ENCODE measurements at places on chromosomes 16 and 17. TPM values are rescaled to one million over a fixed set of nuclear protein-coding genes. Genes with fewer than 3 reads are reported as not detected.

- no peaks in the 10 kb centered on the region for H3K27me3 ChIP-seq
- H3K4me3 ChIP-seq = no peak overlapping the region
- H3K27ac ChIP-seq = peak overlapping the region; percentile 22
- peaks cover 30% of the 10 kb centered on the region for H3K4me1 ChIP-seq
- DNase-seq = no peak
- H3K36me3 ChIP-seq = no peaks in the 10 kb centered on the region
Measured at GRCh38 chr17:8776881-8777280, 18.5 kb upstream of the SPDYE4 start.

MYH3 gene
- total RNA-seq = 7.1 TPM

DNA sequence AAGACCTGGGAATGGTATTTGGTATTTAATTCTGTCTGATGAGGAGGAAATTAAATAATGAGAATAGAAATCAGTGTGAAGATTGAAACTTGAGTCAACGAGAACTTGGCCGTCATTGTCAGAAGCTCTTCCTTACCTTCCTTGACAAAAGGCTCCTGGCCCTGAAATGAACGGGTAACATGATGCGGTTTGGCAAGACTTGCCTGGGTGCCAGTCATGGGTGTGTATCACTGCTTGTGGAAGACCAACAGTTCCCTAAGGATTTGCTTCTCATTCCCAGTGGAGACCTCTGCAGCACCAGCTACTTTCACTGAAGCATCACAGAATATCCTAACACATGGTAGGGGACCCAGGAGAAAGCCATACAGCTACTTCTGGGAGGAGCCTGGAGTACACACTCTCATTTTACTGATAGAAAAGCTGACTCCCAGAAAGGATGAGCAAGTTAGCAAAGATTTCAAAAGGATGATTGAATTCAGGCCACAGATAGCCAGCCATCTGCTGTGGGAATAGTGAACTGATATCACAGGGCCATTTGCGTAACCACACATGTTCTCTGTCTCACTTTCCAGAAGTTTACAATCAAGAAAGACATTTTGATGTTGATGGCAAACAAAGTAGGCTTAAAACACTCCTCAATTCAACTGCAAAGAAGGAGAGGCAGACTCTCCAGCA lies 258.1 kb upstream of the SALL1 start:
- H3K4me3 ChIP-seq = no peak overlapping the region
- no peaks in the 10 kb centered on the region for H3K4me1 ChIP-seq
- H3K27me3 ChIP-seq = no peaks in the 10 kb centered on the region
- no peak for DNase-seq
- no peaks in the 10 kb centered on the region for H3K36me3 ChIP-seq

TERB1 gene
- total RNA-seq = not detected

- DNase-seq = no peak
- H3K27ac ChIP-seq = no peak overlapping the region
- H3K4me1 ChIP-seq = peaks cover 5% of the 10 kb centered on the region
- H3K36me3 ChIP-seq = peaks cover 3% of the 10 kb centered on the region
- no peaks in the 10 kb centered on the region for H3K27me3 ChIP-seq
- H3K4me3 ChIP-seq = no peak overlapping the region
Measured at GRCh38 chr16:70306880-70307279, 7.9 kb downstream of the DDX19B start.

- peak overlapping the region; percentile 85 for H3K27ac ChIP-seq
- peaks cover 22% of the 10 kb centered on the region for H3K4me1 ChIP-seq
- DNase-seq = no peak
- no peaks in the 10 kb centered on the region for H3K36me3 ChIP-seq
- peak overlapping the region; percentile 74 for H3K4me3 ChIP-seq
Measured at GRCh38 chr17:29176558-29177351, 3.4 kb downstream of the MYO18A start.

- H3K27ac ChIP-seq = no peak overlapping the region
Measured at GRCh38 chr17:36657763-36658490, 56.5 kb downstream of the MRM1 start.

GRCh38 chr17:5508810-5509209 lies 22.4 kb downstream of the MIS12 start:
- no peaks in the 10 kb centered on the region for H3K4me1 ChIP-seq

CDRT4 gene
- total RNA-seq = 22.2 TPM

NPB gene
- total RNA-seq = 0.35 TPM

GRCh38 chr16:87702325-87702811 lies 63.4 kb downstream of the KLHDC4 start:
- H3K4me1 ChIP-seq = no peaks in the 10 kb centered on the region
- peaks cover 12% of the 10 kb centered on the region for H3K36me3 ChIP-seq
- no peak for DNase-seq

DNA sequence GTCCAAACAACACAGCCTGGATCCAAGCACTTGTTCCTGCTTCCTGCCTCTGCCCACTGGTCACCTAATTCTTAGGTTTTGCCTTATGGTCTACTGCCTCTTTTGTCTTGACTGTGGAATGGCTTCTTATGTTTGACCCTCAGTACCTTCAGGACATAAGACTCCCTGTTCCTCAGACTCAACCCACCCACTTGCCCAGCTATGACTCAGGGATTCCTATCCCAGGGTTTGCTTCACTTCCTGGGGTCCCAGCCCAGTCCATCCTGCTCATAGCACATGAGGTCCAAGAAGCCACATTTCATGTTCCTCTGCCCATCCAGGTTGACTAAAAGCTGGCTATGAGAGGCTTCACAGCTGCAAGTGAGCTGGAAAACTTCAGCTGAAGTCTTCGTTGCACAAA lies 320.9 kb upstream of the CDH5 start:
- no peaks in the 10 kb centered on the region for H3K27me3 ChIP-seq
- no peaks in the 10 kb centered on the region for H3K36me3 ChIP-seq

DNA sequence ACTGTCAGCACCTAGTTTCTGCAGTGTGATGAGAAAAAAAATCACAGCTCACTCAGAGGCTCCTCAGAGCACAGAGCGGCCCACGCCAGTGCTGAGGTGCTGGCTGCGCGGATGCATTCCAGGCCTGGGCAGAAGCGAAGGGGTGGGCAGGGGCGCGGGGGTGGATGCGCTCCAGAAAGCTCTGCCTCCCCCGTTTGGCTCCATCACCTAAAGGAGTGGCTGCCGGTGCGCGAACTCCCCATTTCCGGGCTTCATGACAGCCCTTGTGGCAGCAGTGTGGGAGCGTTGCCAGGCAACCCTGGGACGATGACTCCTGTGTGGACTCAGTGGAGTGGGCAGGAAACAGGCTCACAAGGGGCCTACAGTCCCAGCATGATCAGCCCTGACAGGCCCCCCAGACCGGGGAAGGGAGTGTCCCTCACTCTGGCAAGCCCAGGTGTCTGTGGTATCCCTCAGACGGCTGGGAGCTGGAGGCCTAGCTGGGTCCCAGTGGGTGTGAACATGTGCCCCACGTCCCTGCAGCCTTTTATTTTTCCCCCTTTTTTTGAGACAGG lies 32.8 kb upstream of the NUDT16L1 start:
- peaks cover 38% of the 10 kb centered on the region for H3K36me3 ChIP-seq
- DNase-seq = no peak
- peaks cover 13% of the 10 kb centered on the region for H3K4me1 ChIP-seq
- no peaks in the 10 kb centered on the region for H3K27me3 ChIP-seq
- H3K4me3 ChIP-seq = no peak overlapping the region

GRCh38 chr17:77941004-77941403 lies 17.5 kb upstream of the TNRC6C start:
- no peaks in the 10 kb centered on the region for H3K27me3 ChIP-seq
- no peak for DNase-seq
- no peaks in the 10 kb centered on the region for H3K36me3 ChIP-seq
- no peak overlapping the region for H3K4me3 ChIP-seq

DNA sequence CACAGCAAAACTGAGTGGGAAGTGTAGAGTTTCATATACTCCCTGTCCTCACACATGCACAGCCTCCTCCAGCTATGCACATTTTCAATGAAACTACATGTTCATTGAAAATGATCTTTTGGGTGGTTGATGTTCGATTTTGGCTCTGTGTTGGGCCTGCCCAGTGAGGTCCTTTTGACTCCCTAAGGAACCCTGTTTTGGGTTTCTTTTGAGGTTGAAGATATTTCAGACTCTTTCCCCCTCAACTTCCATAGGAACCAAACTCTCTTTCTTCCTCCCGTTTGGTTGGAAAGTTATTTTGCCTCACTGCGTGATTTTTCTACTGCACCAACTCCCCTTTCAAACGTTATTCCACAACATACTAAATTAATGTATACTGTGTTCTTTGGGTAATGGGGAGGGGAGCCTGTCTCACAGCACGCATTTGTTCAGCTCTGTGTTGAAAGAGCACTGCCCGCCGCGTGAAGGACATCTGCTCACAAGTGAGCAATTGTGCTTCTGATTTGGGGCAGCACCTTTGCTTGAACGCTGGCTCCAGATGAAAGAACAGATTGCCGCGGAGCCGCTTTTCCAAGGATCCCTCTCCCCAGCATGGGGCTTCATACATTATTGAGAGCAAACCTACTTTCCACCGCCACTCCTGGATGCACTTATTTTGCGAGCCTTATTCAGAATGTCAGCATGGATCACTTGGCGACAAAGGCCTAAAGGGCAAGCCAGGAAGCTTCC lies 385.9 kb downstream of the WWOX start:
- DNase-seq = no peak
- H3K4me3 ChIP-seq = no peak overlapping the region
- H3K27me3 ChIP-seq = no peaks in the 10 kb centered on the region
- no peak overlapping the region for H3K27ac ChIP-seq
- no peaks in the 10 kb centered on the region for H3K36me3 ChIP-seq

GRCh38 chr16:19703172-19703889 lies 14.7 kb downstream of the KNOP1 start:
- peaks cover 12% of the 10 kb centered on the region for H3K36me3 ChIP-seq
- no peak for DNase-seq
- no peak overlapping the region for H3K27ac ChIP-seq
- no peak overlapping the region for H3K4me3 ChIP-seq

DNA sequence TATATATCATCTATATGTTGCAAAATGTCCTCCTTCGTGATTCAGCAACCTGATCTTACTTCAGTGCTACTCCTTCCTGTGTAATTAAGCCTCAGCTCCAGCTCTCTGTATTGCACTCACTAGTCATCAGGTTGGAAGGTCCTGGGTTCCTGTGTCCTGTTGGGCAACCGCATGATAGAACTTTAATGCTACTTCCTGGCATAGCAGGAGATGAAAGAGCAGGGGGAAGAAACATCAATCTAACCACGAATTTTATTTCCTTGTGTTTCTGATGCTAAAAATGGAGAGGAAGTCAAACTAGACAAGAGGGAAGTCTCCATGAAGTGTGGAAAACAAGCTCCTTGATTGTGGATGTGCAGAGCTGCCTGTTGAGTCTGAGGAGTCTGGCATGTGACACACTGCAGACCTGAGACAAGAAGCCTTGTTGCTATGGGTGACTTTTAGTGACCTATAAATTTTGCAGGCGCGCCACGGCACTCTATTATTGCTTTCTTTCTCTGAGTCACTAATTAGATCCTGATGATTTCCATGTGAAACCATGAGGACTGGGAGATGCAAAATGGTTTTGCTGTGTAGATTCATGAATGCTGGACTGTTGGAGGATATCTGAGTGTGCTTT lies 25.6 kb downstream of the IGSF6 start:
- no peaks in the 10 kb centered on the region for H3K27me3 ChIP-seq
- H3K4me3 ChIP-seq = no peak overlapping the region
- H3K4me1 ChIP-seq = peaks cover 4% of the 10 kb centered on the region
- no peak for DNase-seq
- no peak overlapping the region for H3K27ac ChIP-seq

DOC2A gene
- 0.56 TPM for total RNA-seq

DNA sequence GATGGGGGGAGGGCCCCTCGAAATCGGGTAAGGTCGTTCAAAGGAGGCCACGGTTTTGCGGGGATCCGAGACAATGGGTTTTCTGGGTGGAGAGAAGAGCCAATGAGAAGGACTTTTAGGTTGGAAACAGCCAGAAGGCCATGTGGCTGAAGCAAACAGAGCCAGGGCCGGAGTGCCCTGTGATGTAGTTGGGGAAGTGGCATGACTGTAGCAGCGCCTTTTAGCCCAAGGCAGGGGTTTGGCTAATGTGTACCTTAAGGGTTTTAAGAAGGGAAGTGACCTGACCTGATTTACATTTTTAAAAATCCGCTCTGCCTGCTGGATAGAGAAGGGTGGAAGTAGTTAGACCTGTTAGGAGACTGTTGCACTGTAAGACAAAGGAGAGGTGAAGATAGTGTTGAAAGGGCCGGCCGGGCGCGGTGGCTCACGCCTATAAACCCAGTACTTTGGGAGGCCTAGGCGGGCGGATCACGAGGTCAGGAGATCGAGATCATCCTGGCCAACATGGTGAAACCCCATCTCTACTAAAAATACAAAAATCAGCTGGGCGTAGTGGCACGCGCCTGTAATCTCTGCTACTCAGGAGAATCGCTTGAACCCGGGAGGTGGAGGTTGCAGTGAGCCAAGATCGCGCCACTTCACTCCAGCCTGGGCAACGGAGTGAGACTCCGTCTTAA lies 1.0 kb downstream of the LYRM1 start:
- H3K4me1 ChIP-seq = peaks cover 72% of the 10 kb centered on the region
- no peaks in the 10 kb centered on the region for H3K27me3 ChIP-seq
- H3K36me3 ChIP-seq = no peaks in the 10 kb centered on the region
- peak overlapping the region; percentile 95 for H3K27ac ChIP-seq

DNA sequence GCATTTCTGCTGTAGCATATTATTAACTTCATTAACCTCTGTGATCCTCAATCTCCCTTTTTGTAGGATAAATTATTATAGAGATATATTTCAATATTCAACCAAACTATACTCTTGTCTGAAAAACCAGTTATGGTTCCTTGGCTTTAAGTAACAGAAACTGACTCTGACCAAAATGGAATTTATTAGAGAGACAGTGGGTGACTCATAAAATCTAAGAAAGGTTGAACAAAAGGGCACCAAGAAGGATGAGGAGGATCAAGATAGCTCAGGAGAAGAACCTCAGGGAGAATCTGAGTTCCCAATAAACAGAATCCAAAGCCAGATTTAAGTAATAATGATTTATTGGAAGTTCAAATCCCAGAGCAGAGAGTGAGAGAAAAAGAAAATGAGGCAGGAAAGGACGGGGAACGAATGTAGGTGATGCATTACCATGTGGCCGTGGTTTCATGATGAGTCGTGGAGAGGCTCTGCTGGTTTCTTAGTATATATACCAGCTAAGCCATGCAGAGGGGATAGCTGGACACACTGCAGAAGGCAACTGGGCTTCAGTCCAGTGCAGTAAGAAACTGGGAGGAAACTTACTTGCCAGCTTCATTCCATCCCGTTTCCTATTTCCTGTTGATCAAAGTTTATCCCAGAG lies 151.5 kb upstream of the GOT2 start:
- H3K27ac ChIP-seq = no peak overlapping the region
- no peak for DNase-seq
- H3K4me1 ChIP-seq = no peaks in the 10 kb centered on the region
- H3K27me3 ChIP-seq = no peaks in the 10 kb centered on the region
- no peaks in the 10 kb centered on the region for H3K36me3 ChIP-seq

- no peak for DNase-seq
- no peaks in the 10 kb centered on the region for H3K27me3 ChIP-seq
- no peak overlapping the region for H3K27ac ChIP-seq
Measured at GRCh38 chr17:73281928-73282327, 20.2 kb upstream of the CPSF4L start.

- H3K27ac ChIP-seq = no peak overlapping the region
- no peak overlapping the region for H3K4me3 ChIP-seq
- peaks cover 6% of the 10 kb centered on the region for H3K36me3 ChIP-seq
- DNase-seq = no peak
Measured at GRCh38 chr17:12134101-12134500, 113.4 kb downstream of the MAP2K4 start.
